ENCODE measurements at places on chromosomes 7 and 10. TPM values are rescaled to one million over a fixed set of nuclear protein-coding genes. Genes with fewer than 3 reads are reported as not detected.

Gene MTG1
- 44.6 TPM for total RNA-seq

Gene CHRM2
- total RNA-seq: not detected

Gene BHLHA15
- total RNA-seq: not detected

Gene SPDYE2B
- not detected for total RNA-seq

Measured in activated naive CD4-positive, alpha-beta T cell treated with anti-CD3 and anti-CD28 coated beads, Interleukin-2, amount 10 ng/mL, durations not matched to agents 5 hours and 36 hours (primary cell).